ENCODE measurements at places on chromosomes 13 and 19.

DNA sequence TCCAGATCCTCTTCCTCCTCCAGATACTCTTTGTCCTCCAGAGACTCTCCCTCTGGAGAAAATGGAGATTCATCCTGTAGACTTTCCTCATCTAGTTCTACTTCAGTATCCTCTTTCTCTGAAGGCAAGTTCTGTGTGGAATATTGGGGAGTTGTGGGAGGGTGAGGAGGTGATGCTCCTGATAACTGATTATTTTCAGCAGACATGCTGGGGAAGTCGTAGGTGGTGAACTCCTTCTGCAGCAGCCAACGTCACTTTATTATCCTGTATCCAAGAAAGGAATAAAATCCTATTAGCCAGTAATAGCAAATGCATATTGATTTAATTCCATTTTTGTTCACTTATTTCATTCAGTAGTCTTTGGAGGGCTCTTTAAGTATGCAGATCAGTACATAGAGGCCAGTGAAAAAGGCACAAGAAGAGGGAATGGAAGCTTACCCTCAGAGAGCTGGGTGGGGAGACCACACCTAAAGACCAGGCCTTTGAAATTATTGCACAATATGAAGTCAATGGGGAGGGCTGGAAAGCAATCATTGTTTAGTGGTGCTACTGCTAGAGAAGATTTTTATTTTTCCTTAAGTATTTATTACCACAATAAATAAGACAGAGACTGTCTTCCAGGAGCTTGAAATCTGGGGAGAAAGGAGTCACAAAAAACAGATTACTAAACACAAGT, 18.6 kb downstream of the ERICH6B start:
- DNase-seq: no peak

GRCh38 chr19:17327654-17328516, 6.8 kb downstream of the ANO8 start:
- peak; percentile 54 for DNase-seq

DNA sequence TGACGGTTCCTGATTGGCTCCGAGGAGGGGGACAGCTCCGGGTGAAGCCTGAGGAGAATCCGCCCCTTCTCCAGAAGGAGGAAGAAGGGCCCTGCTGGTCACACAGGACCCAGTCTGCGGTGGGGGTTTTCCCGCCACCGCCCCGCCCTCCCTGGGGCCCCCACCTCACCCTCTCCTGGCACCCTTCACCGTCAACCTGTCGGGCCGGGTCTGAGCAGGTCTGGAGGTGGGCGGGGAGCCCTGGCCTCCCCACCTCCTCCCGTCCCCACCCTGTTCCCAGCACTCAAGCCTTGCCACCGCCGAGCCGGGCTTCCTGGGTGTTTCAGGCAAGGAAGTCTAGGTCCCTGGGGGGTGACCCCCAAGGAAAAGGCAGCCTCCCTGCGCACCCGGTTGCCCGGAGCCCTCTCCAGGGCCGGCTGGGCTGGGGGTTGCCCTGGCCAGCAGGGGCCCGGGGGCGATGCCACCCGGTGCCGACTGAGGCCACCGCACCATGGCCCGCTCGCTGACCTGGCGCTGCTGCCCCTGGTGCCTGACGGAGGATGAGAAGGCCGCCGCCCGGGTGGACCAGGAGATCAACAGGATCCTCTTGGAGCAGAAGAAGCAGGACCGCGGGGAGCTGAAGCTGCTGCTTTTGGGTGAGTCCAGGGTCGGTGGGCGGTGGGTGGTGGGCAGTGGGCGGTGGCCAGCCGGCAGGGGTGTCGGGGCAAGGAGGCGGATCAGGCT, at the start of gene GNA15:
GNA15 (plus strand) TSS at position 73 of the 723 bp plus-strand sequence; CDS start at position 491, 418 bp downstream.
- DNase-seq: peak; percentile 25

GRCh38 chr13:93158565-93158964, 68.0 kb upstream of the GPC6 start:
- DNase-seq: no peak

GRCh38 chr13:113322043-113322461, 25.0 kb downstream of the LAMP1 start:
- DNase-seq: no peak

- DNase-seq: peak; percentile 74
Measured at GRCh38 chr19:47608969-47609905, at the start of gene BICRA. BICRA (plus strand) TSS chr19:47609134; CDS start chr19:47673575, 64,441 bp downstream.

DNA sequence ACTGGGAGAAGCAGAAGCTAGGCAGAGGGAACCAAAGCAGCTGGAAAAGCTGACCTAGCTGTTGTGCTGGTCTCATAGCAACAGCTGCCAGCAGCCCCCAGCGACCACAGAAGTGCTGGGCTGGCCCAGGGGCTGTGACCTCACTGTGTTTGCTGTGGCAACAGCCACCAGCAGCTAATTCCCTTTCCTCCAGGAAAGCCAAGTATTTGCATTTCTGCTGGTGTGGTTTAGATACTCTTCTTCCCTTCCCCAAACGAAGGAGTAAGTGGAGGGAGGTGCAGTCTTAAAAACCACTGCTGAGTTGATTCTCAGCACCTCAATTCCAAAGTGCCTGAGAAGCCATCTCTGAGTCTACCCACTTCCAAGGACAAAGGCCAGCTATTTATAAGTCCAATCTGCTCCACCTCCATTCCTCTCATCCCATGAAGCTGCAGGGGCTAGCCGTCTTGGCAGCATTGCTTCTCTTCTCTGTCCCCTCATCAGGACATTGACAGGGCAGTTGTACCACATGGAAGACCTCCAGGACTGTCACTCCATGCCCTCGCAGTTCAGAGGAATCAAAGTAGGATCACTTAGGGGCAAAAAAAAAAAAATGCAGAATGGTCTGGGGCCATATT, 11.5 kb upstream of the CCDC97 start:
- no peak for DNase-seq

DNA sequence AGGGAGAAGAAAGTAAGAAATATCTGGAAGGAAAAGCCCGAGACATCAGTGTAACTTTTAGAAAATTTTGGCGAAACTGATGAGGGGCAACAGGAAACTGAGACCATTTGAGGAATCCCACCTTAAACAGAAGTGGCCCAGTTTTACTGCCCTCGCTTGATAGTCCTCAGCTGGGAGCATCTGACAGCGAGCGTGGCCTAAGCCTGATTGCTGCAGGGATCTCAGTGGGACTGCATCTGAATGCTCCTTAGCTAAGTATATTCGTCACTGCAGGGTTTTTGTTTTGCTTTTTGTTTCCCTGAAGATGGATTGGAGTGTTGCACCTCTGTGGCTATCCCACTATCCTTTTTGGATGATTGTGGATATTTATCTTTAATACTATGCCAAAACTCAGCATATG, 262.7 kb upstream of the KLHL1 start:
- no peak for DNase-seq

DNA sequence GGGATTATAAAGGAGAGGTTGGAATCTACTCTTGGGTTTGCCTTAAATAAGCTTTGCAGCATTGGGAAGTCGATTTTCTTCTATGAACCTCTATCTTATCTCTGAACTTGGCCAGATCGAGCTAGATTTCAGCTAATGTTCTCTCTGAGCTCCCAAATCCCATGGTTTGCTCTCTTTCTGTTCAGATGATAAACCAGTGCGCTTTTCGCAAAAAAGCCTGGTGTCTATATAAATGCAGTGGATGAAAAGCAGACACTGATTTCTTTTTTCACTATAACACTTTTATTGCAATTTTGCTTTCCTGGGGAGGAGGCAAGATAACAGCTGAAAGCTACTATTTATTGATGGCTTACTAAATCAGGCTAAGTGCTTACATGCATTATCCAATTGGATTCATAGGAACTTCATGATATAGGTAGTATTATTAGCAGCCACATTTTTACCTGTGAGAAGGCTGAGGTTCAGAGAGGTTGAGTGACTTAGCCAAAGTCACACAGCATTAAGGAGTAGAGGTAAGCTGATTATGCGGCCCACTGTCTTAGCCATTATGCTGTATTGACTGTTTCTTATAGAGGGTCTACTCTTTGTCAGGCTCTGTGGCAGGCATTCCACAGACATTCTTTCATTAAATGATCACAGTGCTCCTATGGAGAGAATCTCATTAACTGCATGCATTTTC, 58.9 kb downstream of the RFC3 start:
- DNase-seq: no peak

Measured in activated CD4-positive, alpha-beta T cell treated with anti-CD3 and anti-CD28 coated beads, Interleukin-2, amount 50 U/mL, for 4 hours (primary cell).